ENCODE measurements at places on chromosomes 7 and 10.

- no peak for DNase-seq
Observed at GRCh38 chr10:104281694-104282093, 12.7 kb downstream of the GSTO2 start.

- DNase-seq: no peak
Observed at GRCh38 chr7:53642361-53642760, 606.9 kb downstream of the POM121L12 start.

DNA sequence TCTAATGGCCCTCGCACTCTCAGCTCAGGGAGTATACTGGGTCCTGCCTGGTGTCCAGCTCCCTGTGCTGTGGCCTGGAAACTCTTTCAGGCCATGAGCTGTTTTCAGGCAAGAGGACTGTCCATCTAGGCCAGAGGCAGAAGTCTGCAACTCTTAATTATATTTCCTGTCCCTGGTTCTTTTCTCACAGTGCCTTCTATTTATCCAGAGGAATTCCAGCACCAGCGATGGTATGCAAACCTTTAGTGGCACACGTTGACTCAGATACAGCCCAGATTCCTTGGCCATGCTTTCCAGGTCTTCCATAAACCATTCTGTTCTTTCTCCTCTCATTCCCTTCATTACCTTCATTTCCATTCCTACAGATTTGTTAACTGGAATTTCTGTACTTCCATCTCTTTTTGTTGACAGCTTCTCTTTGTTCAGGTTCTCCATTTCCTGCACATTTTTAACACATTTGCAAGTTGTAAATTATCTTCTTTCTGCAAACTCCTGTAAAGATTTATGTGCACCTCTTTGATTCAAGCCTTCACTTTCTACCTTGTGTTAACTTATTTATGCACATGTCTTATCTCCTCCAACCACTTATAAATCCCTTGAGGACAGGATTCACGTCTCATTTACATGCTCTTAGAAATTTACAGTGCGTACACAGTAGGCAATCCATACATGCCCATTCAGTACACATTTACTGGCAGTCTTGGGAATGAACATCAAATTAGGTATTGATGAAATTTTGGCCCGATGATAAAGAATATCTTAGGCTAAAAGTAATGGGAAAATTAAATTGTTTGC lies 172.1 kb downstream of the CELF2 start:
- DNase-seq: no peak

GRCh38 chr10:91197127-91197526 lies 23.3 kb upstream of the PCGF5 start:
- DNase-seq: no peak

DNA sequence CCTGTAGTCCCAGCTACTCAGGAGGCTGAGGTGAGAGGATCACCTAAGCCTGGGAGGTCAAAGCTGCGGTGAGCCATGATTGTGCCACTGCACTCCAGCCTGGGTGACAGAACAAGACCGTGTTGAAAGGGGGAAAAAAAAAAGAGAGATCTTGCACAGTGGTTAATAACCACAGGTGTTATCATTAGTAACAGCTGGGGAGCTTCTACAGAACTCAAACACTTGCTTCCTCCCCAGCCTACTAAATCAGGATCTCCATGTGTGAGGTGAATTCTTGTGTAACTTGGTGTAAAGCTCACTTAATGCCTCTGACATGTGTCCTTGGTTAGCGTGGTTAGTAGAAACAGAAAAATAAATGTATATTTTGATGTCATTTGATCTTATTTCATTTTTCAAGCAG lies 43.9 kb upstream of the BMS1 start:
- no peak for DNase-seq

DNA sequence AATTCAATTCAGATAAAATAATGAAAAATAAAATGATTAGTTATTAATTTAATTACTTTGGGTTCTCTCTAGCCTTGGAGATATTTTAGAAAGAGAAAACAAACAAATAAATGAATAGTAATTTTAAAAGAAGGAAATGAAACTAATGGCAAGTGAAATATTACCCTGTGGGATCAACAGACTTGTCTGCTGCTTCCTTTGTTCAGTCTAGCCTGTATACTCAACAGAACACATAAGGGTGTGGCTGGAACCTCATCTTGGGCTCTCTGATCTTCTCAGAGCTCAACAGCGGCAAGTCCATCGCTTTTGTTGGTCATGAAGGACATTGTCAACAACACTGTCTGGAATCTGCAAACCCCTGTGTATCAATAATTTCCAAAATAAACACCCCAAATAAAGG lies 904.9 kb downstream of the IPMK start:
- DNase-seq: no peak

GRCh38 chr10:124730790-124731189 lies 13.4 kb downstream of the FAM53B start:
- DNase-seq: no peak

- no peak for DNase-seq
Observed at GRCh38 chr10:61299156-61299555, 154.0 kb downstream of the TMEM26 start.

DNA sequence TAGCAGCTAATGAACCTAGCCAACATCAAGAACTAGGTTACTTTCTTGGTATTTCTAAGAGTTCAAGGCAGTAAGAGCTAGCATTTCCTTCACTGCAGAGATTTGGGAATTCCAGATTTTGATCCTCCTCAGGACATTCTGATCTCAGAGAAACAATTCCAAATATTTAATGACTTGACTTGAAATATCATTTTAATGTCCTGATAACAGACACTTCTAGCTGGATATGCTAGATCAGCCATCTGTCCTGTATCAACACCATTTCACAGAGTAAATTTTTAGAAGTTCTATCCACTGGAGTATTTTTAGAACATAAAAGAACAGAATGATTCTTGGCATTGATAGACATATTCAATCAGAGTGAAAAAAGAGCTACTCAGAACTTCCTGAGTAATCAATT lies 151.3 kb downstream of the RAPGEF5 start:
- no peak for DNase-seq

- no peak for DNase-seq
Observed at GRCh38 chr10:35745617-35746403, 103.7 kb upstream of the FZD8 start.

DNA sequence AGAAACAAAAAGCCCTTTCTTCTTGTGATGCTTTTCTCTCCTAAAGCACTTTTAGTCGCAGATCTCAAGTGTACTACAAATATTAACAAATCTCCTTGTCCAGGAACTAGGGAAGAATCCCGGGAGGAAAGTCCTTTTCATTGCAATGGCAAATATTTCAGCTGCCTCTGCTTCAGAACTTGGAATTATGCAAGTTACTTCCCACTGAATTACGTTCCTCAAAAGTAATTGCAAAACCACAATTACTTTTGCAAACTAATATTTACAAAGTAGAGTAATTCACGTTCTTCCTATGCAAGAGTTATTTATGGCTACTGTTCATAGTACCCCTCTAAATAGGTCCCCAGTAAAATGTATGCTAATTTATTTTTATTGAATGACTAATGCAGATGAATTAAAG lies 14.5 kb downstream of the PRKCQ start:
- DNase-seq: no peak

- no peak for DNase-seq
Observed at GRCh38 chr7:105011141-105011830, 2.7 kb upstream of the KMT2E start.

DNA sequence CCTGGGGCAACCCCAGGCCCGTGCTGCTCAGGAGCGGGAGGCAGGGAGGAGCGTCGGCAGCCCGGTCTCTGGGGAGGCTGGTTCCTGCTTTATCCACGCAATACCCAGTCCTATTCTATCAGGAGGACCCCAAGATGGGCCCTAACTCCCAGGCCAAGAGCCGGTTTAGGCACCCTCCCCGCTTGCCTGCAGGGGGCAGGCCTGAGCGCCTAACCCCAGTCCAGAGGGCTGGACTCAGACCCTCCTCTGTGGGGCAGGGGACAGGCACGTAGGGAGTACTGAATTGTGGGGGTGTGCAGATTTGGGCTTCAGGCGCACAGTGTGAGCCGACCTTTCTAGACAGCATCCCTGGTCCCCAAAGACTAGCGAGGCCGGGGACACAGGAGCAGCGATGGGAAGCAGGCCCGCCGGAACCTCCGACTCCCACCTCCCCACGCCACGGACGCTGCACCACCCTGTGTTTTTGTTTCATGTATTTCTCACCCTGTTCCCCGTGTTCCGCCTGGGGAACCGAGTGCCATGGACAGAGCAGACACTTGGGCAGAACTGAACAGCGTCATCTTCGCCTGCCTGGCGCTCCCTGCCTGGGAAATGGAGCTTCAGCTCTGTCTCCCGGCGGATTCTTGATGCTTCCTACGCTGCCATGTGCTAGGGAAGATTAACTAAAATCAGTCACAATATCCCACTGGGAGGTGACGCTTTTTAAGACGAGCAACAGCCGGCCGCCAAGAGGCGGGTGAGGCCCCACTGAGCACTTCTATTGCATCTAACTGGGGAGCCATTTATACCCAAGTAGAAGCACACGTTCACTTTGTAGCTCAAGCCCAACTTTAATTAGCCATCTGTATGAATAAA lies 5.3 kb downstream of the NUDT1 start:
- no peak for DNase-seq

DNA sequence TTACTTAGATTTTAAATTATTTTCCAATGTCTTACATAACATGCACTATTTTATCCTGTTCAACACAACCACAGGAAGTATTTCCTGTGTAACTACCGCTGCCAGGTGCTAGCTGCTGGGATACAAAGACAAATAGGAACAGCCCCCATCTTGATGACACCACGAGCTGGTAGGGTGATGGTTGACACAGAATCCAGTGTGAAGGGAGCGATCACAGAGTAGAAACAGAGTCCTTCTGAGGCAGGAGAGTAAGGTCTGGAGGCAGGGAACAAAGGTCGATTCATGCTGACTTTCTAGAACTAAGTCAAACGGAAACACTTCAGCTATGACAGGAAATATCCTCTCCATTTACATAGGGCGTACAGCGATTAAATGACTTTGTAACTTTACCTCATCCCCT lies 232.3 kb downstream of the ADAM12 start:
- DNase-seq: no peak

- no peak for DNase-seq
Observed at GRCh38 chr7:105027176-105027853, 13.3 kb downstream of the KMT2E start.

DNA sequence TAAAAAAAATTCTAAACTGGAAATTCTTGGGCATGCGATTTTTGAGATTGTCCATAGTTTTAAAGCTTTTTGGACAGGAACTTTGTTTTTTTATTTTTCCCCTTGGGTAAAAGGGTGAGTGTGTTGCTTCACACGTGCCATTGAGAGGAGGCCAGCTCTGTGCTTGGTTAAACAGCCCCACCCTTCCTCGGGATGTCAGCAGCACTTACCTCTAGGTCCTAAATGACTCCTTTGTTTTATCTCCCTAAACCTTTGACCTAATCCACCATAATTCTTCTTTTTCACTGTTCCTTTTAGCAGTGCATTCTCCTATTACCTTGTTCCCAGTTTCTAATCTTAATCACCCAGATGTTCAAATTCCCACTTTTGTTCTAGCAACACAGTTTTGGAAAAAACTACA lies 83.5 kb downstream of the SEMA3D start:
- DNase-seq: no peak

- no peak for DNase-seq
Observed at GRCh38 chr10:49737474-49738201, 24.5 kb downstream of the OGDHL start.

- no peak for DNase-seq
Observed at GRCh38 chr10:112898540-112899390, 51.3 kb upstream of the TCF7L2 start.

GRCh38 chr7:121547544-121548092 lies 151.5 kb upstream of the FAM3C start:
- DNase-seq: peak; percentile 56

GRCh38 chr10:84521468-84521867 lies 193.1 kb downstream of the CCSER2 start:
- no peak for DNase-seq

DNA sequence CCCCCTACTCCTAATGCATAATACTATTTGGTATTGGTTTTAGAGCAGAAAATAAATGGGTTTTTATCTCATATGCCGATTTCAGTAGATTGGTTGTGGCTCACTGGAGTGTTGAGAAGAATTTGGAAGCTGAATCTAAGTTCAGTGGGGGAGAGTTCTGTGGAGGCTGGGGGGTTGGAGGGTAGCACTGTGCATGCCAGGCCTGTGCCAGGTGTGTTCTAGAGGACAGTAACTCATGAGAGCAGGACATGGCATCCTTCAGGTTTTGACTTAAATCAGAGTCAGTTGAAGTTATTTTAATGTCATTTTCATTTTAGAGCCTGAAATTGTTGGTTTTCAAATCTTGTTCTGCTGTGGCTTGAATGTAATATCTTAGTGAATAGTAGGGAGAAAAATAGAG lies 79.5 kb downstream of the EEPD1 start:
- DNase-seq: no peak

GRCh38 chr7:69633122-69633831 lies 35.0 kb downstream of the AUTS2 start:
- DNase-seq: no peak

GRCh38 chr7:106947244-106947728 lies 82.2 kb downstream of the PIK3CG start:
- peak; percentile 78 for DNase-seq

DNA sequence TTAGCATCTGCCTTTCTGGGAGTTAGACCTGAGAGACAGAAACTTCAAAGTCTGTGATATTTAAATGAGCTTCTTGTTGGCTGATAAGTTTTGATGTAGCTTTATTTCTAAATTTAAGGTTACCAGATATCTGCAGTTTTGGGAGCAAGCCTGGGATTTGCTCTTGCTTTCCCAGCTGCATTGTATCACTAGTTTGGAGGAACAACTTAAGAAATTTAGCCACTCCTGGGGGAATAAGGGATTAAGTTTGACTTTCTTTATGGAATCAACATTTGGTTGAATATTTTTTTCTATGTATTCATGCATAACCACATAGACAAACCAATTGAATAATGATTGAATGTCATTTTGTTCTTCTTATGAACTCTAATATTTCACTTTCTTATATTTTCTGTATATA lies 178.6 kb downstream of the POLR1F start:
- DNase-seq: no peak

DNA sequence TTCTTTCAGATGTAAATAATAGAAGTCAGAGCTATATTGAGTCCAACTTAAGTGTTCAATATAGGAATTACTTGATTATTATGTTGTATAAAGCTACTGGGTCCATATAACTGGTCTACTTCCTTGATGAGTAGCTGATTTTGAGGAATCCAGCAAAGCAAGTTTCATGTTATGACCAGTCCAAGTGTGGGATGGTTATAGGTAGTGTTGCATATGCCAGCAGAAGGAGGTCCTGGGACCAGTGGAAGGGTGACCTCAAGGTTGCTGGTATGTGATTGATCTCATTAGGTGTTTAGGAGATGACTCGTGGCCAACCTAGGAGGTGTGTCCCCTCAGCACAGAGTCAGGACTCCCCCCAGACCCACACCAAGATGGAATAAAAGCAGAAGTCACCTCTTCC lies 551.5 kb downstream of the KCNMA1 start:
- DNase-seq: no peak

GRCh38 chr10:118843647-118844265 lies 89.0 kb upstream of the CACUL1 start:
- DNase-seq: no peak

DNA sequence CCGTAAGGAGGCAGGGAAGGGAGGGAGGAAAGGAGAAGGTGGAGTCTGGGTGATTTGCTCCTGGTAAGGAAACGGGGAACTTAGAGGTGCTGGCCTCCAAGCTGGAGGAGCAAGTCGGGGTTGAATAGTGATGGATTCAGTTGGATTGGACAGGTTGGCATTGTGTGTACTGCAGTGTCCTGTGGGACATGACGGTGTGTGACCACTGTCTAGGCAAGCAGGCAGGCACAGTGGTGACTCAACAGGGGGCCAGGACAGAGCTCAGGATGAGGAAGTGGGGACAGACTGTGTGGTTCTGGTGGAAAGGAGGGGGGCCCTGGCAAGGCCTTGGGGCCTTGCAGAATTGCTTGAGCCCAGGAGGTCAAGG lies 48.8 kb downstream of the COL26A1 start:
- DNase-seq: no peak
